ENCODE measurements at places on chromosomes 7 and 10. TPM values are rescaled to one million over a fixed set of nuclear protein-coding genes. Genes with fewer than 3 reads are reported as not detected.

NPSR1 gene
- total RNA-seq, result not detected

DBF4 gene
- total RNA-seq, result 6.6 TPM

ZEB1 gene
- total RNA-seq, result 55.2 TPM

FZD1 gene
- total RNA-seq, result 25.7 TPM

MALRD1 gene
- 7.0 TPM for total RNA-seq

TNS3 gene
- 168 TPM for total RNA-seq

PRPS1L1 gene
- total RNA-seq, result not detected

ASIC3 gene
- total RNA-seq, result 2.6 TPM

DNA sequence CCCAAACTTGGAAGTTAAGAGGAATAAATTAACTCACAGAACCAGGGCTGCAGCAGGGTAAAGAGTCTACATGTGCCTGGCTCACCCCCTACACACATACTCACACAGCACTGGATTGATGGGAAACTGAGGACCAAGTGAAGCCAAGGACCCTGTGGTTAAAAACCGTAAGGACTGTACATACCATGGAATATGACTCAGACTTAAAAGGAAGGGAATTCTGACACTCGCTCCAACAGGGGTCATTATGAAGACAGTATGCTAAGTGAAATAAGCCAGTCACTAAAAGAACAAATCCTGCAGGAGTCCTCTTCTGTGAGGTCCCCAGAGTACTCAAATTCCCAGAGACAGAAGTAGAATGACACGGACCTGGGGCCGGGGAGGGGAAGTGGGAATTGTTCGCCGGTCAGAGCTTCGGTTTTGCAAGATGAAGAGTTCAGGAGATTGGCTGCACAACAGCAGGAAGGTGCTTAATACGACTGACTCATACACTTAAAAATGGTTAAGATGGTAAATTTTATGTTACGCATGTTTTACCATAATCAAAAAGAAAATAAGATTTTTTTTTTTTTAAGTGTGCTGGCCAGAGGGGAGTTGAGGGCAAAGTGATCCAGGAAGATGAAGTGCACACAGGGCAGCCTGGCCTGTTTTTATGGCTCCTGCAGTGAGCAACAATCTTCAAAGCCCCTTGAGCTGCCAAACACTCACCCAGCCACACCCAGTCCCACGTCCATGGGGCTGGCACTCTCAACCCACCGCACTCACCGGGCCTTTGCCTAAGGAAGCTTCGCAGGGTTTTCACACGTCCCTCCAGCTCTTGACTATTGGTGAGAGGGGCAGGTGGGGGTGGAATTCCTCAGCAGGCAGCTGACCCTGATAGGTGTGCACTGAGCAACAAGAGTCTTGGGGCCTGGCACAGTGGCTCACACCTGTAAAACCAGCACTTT lies 26.4 kb downstream of the DRGX start:
- peak; percentile 83 for DNase-seq

- no peak for DNase-seq
These were observed 46.6 kb downstream of the MACC1 start for GRCh38 chr7:20170633-20171032.

DNA sequence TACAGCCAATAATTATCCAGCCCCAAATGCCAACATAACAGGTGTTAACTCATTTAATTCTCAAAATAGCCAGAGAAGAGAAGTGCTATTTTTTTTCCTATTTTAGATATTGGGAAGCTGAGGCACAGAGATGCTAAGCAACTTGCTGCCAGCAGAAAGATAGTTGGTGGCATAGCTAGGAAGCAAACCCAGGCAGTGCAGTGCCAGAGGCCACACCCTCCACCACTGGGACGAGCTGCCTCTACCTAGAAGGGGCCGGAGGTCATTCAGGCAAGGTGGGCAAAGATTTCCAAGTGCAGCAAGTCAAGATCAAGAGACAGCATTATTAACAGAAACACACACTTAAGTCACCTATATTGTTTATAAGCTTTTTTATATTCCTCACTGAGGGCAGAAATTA lies 654.1 kb downstream of the INHBA start:
- DNase-seq, result no peak

DNA sequence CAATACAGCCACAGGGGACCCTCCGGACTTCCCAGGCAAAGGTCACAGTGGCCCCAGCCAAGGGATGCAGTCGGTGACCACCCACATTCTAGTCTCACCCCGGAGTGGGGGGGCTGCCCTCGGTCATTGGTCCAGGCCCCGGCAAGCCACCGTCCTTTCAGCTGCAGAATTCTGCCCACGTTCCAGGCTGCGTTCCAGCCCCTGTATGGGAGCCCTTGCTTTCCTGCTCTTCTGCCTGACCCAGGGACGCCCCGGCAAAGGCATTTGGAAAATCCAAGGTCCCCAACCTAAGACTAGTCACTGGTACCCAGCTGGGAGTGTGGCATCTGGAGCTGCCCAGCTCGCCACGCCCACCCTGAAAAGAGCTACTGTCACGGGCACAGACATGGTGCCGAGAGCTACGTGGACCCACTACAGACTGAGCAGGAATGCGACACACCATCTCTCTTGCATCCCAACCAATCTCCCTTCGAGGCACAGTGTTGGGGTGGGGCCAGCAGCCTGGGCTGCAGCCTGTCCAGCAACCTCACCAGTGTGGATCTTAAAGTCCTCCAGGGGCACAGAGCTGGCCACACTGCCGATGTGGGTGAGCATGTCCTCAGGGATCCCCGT lies 18.6 kb downstream of the OGDHL start:
- no peak for DNase-seq

DNA sequence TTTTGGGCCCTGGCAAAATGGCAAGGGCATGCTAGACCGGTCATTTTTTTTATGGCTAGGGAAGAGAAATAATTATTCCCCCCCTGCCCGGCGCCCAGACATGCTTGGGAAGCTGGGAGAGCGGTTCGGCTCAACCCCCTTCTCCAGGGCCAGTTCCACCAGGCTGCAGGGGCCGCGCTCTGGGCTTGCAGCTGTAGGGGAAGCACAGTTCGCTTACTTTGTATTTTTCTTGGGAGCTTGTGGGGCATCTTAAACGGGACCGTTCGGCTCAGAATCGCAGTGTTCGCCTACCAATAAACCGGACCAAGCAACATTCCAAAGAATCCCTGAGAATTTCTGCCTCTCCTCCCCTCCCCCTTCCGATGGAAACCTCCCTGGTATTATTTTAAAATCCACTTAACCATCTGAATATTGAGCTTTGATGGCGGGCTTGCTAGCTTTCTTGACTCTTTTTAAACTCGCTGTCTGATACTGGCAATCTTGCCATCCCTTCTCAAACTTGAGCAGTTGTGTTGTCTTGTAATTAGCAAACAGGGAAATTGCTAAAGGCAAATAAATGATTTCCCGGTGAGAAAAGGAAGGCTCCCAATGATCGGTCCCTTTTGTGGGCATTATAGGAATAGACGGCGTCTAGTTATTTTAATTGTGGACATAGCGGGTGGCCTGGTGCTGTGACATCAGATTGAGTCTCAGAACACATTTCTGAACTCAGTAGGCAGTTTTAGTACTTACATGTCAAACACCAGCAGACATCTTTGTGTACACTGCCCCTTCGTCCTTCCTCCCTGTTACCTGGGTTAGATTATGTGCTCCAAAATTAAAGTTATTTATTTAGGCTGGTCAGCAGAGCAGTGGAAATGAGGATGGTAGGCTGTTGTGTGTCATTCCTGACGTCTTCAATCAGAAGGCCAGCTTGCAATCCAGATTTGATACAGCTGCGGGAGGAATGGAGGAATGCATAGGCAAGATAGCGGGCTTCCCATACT lies 3.4 kb downstream of the TCF7L2 start:
- no peak for DNase-seq

DNA sequence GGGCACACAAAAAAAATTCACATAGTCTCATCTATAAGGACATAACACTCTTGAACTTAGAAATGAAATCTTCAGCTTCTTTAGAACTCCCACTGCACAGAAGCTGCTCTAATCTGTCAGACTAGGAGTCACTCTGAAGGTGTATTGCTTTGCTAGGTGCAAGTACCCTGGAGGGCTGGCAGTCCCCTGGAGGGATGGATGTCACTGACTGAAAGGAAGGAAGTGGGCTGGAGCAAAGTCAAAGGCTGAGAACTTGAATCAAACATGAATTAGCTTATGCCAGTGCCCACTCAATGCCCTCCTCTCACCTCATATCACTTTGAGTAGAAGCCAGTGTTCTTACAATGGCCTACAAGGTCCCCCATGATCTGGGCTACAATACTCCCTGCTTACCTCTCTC lies 140.3 kb upstream of the ANKRD1 start:
- DNase-seq, result no peak

DNA sequence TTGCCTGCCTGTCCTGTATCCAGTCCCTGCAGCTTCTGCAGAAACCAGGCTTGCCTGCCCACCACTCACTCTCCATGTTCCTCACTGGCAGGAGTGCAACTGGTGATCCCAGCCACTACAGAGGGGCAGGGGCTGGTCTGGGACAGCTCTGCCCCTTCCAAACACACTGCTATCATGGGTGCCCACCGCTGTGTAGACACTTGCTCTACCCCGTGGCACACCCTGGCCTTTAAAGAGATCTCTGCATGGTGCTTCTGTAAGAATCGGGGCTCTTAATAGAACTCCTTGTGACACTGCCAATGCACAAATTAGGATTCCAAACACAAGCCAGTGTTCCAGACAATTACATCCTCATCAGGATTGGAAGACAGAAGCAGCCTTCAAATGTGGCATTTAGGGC lies 41.7 kb downstream of the C10orf90 start:
- no peak for DNase-seq

DNA sequence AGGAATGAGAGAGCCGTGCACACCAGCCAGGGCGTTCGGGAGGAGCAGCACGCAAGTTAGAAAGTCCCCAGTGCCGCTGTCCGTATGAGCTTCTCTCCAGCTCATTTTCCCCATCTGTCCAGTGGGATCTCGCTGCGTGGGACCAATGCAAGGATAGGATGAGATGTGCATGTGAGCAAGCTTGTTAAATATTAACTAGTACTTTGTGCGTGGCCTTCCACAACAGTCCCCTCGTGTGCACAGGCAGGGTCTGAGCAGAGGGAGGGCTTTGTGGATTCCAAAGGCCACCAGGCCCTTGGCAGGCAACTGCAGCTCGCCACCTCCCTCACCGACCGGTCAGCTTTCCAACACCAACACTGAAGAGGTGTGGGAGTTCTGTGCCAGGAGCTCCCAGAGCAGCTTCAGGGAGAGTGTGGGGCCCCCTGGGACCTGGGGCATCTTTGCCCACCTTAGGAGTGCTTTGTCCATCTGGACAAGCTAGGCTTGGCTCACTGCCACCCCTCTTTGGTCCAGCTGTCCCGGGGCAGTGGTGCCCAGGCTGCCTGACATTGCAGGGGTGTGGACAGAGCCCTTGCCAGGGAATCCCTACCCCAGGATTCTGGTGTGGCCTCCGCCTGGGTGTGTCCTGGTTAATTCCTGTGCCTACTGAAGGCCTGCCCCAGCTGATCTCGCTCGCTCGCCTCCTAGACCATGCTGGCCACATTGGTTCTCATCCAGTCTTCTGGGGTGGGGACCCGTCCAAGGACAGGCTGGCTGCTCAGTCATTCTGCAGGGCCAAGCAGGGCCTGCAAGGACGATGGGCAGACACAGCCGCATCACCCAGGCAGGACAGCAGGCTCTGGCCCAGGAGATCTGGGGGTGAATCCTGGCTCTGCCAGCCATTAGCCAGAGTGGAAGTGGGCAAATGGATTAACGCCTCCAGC lies 5.3 kb downstream of the FAM20C start:
- DNase-seq, result no peak
